ENCODE measurements at places on chromosomes 2 and 18. TPM values are rescaled to one million over a fixed set of nuclear protein-coding genes. Genes with fewer than 3 reads are reported as not detected.

DNA sequence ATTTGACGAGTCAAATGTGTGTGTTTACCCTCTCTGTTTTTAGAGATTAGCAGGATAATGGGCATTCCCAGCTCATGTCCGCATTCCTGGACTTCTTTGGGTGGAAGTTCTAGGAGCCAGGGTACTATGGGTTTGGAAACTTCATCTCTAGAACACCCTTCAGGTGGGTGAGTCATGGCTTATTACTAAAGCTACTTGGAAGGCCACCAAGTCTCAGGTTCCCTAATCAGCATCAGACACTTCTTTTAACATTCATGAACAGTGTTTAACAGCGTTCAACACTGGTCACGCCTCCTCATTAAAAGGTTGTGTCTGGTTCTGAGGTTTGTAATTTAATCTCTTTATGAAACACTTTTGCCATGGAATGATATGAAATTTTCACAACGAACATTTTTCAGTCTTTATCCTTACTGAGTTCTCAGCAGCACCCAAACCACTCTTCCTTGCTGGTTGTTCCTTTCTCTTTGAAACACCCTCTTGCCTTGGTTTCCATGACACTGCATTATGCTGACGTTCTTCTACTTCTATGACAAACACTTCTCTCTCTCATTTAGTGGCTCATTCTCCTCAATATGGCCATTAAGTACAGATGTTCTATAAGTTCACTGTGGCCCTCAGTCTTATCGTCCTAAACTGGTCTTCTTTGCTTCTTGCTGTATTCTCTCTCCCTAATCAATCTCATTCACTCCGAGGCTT lies 49.3 kb downstream of the MMADHC start:
- DNase-seq, result no peak

DNA sequence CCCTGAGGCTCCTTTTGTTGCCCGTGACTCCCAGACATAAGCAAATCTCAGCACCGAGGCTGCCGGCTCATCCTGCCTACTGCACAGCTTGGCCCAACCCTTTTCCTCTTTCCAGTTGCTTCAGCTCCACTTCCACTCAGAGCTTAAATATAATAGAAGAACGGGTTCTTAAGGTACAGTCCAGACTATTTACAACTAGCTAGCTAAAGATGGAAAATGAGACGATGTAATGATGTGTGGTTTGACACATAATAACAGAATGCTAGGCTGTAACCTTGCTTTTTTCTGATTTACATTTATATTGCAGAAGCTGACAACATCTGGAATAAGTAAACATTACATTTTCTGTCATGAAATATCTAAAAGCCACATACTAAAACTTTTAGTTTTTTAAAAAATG lies 26.9 kb upstream of the ATP9B start:
- peak; percentile 46 for DNase-seq

DNA sequence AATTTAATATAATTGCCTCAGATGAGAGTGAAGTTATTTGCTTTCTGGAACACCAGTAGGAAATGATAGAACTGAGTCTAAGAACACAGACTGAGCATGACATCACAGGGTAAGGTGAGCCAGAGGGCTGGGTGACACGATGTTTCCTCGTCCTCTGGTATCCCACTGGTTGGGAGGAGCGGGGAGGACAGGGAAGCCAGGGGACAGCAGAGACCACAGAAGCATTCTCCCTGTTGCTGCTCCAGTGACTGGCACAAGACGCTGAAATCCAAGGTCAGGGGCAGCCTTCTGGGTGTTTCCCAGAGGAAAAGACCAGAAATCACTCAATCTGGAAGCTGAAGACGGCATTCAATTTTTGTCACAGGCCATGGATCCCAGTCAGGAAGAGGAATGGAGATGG lies 363.4 kb upstream of the SOX11 start:
- no peak for DNase-seq

DNA sequence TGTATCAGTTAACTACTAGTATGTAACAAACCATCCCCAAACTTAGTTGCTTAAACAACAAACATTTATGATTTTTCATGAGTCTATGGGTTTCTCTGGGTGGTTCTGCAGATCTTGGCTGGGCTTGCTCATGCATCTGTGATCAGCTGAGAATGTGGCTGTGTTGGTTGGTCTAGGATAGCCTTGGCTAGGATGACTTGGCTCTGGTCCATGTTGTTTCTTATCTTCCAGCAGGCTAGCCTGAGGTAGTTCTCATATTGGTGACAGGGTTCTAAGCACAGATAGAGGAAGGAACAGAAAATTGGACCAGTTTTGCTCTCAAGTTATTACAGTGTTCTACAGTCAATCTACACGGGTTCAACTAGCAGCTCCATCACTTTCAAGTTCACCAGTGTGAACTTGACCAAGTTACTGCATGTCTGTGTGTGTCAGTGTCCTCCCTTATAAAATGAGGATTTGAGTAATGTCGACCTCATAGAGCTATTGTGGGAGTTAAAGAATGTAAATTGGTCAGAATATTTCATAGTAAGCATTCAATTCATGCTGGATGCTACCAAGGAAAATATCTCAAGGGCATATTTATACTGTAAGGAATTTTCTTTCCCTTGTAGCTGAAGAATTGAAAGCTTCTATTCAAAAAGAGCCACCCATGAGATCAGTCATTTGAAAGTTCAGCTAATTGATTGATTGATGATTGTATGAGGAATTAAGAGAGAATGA lies 65.3 kb downstream of the MYO3B start:
- DNase-seq, result no peak

DNA sequence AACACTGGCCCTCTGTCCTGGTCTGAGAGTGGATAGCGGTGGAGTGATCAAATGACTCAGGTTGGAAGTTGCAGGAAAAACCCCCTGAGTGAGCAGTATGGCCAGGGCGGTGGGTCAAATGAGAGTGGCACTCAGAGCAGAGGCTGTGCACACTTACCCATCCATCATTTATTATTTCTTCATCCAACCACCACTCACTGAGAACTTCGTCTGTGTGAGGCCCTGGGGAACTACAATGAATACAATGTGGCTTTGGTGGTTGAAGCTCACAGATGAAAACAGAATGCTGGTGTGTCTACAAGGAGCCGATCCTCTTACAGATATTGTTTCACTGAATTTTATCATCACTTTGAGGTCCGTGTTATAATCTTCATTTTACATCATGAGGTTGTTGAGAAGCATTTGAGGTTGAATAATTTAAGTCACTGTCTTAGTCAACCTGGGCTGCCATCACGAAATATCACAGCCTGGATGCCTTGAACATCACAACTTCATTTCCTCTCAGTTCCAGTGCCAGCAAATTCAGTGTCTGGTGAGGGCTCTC lies 73.4 kb upstream of the ID2 start:
- no peak for DNase-seq

GRCh38 chr18:23966909-23967308 lies 47.6 kb upstream of the TTC39C start:
- DNase-seq, result no peak

RIT2 gene
- not detected for total RNA-seq

SLC14A1 gene
- total RNA-seq, result 1.6 TPM

All from left lung (tissue), 14 donors.